ENCODE measurements at places on chromosomes 3 and 15.
A peak's percentile ranks its signal among the peaks of the same experiment; 100 is the strongest.

DNA sequence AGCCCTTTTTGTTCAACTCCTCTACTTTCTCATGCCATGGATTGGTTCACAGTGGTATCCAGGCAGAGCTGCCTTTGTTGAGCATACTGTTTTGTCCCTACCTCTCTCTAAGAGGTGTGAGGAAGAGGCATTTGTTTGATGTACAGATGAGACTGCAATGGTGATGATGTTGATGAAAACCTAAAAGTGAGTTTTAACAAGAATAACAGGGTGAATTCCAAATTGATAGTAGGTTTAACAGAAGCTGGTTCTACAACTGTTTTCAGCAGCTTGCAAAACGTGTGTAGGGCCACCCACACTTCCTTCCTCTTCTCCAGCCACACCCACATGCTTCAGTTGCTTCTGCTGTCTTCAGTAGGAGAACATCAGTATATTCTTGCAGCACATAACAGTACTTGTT, 10.2 kb downstream of the SNRK start:
- DNase-seq, result no peak

- DNase-seq, result peak; percentile 40
These were observed 9.4 kb upstream of the CMSS1 start for GRCh38 chr3:99808163-99808794.

DNA sequence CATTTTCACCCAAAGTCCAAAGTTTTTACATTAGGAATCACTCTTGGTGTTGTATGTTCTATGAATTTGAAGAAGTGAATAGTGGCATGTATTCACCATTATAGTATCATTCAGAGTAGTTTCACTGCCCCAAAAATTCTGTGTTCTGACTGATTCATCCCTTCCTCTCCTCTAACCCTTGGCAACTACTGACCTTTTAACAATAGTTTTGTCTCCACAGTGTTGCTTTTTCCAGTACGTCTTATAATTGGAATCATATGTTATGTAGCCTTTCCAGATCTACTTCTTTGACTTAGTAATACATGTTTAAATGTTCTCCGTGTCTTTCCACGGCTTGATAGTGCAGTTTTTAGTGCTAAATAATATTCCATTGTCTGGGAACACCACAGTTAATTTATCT, 379.0 kb upstream of the SGO1 start:
- DNase-seq, result no peak

DNA sequence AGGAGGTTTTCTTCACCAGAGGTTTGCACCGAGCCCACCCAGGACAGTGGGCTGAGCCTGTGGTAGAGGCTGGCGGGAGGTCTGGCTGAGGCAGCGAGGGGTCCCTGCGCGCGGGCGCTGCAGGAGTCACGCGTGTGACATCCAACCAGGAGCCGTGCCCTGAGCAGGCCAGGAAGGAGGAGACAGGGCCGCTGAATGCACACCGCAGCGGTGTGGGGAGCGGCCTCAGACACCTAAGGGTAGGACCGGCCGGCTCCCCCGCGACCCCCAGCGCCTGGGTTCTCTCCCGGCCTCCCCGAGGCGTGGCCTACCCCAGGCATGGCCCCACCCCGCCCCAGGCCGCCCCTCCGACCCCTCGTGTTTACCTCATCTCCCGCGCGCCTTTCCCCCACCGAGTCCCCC, 412 bp downstream of the SLC41A3 start:
- DNase-seq, result peak; percentile 22

GRCh38 chr3:197749601-197750395, at the start of gene FYTTD1:
TSS of gene FYTTD1 (plus strand) at chr3:197749883. CDS start at chr3:197749972, 89 bp downstream.
- peak; percentile 93 for DNase-seq

DNA sequence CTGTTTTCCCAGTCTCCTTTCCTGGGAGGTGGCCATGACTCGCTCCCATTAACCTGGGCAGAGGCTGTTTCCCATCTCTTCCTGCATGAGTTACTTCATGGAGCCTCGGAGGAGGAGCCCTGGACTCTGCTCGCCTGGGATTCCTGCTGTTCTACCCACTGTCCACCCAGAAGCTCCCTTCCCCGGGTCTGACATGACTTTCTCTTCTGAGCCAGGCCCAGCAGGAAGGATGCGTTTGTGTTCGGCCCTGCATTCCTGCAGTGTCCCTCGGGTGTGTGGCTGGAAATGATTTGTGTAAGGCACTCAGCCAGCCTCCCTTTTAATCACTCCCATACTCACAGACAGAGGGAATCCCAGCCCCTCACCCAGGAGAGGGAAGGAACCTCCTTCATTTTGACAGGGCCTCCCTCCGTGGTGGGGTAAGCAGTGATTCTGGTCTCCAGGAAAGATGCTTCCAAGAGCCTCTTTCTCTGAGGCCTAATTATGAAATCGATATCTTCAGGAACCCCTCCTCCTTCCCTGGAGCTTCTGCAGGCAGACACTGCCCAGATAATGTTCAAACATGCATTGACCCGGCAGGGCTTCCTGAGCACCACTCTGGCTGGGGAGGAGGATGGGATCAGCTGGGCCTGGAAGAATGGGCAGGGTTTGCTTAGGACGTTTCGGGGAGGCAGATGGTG, 41.6 kb upstream of the DLG1 start:
- DNase-seq, result no peak

DNA sequence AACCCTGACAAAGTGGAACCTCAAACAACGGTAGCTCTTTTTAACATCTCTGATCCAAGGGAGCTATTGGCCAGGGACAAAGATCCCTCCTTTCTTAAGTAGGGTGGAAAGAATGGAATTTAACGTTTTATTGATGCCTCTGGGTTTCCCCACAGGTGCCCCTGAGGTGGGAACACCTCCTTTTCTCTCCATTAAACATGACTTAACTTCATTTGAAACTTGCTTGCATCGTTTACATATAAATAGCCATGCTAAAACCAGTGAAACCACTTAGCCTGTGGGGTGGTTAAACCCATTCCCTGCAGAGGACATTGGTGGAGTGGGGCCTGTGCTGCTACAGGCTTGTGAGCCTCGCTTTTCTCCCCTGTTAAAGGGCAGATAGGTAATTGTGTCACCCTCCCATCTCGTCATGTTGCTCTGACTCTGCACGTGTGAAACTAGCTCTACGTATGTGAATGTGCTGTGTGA, 9.7 kb downstream of the CGNL1 start:
- DNase-seq, result no peak

GRCh38 chr15:96035635-96036034, 294.9 kb upstream of the NR2F2 start:
- no peak for DNase-seq

DNA sequence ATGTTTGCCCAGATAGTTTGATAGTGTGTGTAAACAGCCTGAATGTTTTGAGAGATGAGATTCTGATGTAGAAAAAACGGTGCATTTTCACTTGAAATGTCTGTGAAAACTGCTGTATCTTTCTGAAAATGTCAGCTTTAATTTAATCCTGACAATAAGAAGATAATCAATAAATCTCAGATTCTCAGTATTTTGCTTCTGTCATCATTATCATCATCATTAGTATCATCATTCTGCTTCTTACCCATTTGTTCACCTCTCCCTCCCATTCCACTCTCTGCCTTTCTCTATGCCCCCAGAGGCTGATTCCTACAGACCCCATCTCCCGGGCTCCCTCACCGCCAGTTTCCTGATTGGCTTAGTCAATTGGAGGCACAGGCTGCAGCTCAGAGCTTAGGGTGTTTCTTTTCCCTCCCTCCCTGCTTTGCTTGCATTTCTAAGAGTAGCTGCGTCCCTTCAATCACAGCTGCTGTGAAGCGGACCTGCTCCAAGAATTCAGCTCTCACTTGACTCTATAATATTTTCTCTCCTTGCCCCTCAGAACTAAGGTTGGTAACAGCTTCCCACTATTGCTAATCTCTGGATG, 8.2 kb upstream of the SNTN start:
- DNase-seq, result no peak

DNA sequence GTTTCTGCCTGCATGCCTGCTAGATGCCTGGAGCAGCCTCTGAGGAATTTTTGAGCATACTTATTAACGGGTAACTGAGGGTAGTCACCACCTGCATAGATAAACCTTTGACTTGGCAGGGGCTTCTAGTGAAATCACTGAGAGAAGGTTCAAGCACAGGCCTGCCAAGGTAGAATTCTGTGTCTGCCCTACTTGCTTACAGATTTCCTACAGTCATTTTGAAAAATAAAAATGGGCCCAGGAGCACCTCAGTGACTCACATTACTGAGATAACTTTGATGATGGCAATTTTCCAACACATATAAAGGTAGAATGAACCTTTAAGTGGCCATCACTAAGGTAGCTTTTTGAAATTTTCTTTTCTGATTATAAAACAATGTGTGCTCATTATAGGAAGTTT, 10.8 kb downstream of the CRTAP start:
- DNase-seq, result no peak

DNA sequence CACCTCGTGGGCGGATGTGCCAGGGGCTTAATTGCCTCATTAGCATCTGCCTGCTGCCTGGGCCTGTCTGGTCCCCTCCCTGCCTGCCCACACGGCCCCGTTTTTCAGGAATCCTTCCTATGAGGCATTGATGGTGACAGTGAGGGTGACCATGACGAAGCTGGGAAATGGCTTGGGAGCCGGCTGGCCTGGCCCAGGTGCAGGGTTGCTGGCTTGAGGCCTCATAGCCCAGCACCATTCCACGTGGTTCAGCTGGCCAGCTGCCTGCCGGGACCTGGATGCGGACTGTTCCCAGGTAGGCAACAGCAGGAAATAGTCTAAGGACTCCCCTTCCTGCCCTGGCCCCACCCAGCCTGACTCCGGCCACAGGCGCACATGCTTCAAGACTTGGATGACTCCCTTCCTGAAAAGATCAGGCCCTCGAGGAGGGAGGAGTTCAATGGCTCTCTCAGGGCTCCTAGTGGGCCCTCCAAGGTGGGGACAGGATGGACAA, 8.9 kb upstream of the DUSP7 start:
- no peak for DNase-seq

DNA sequence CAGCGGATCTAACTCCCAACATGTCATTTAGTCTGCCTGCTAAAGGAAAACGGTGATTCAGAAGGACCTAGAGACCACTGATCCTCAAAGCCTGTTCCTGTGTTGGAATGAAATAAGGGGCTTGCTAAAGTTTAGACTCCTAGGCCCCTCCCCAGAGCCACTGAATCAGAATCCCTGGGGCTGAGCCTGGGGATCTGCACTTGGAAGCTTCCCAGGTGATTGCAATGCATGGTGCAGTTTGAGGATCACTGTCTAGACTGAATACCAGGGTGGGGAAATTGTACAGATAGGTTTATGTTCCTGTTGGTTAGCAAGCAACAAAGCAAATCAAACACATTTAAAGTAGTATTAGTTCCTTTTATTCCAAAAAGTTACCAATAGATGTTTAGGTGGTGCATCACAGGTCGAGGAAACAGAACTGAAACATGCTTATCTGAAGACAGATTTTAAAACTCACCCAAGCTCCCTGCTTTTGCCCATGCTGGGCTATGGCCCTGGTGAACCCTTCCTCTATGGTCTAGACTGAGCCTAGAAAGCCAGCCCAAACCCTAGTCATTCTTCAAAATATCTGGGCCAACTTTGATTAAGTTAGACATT, 29.6 kb upstream of the SPTBN5 start:
- DNase-seq, result no peak

All from NCI-H446 (cell line).